ENCODE measurements at places on chromosomes 3 and 15.

- peak overlapping the region; percentile 90 for H3K27ac ChIP-seq
- peaks cover 15% of the 10 kb centered on the region for H3K36me3 ChIP-seq
- peak overlapping the region; percentile 95 for H3K4me3 ChIP-seq
These were observed 566 bp downstream of the ETV5 start for GRCh38 chr3:186108106-186108940.

DNA sequence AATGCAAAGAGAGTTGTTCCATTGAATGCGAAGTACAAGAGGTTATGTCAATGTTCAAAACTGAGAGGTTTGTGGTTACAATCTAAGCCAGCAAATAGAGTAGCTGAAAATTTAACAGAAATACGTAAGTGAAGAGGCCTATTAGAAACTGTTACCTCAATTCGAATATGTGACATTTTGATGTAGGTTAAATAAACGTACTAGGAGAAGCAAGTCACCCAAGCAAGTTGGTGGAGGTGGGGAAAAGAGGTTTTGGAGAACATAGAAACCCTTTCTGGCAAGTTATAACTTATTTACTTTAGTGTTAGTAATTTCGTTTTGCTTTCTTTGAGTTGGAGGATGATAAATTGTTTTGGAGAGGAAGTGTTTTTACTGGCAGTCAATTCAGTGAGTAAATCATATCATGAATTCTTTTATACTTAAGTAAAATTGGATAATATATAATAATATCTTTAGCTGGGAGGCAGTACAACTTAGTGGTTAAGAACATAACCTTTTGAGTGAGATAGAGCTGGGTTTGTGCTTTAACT lies 91.2 kb upstream of the NAALADL2 start:
- peaks cover 4% of the 10 kb centered on the region for H3K36me3 ChIP-seq
- H3K4me1 ChIP-seq: no peaks in the 10 kb centered on the region
- no peak for DNase-seq
- no peak overlapping the region for H3K27ac ChIP-seq
- H3K27me3 ChIP-seq: no peaks in the 10 kb centered on the region
- no peak overlapping the region for H3K4me3 ChIP-seq

DNA sequence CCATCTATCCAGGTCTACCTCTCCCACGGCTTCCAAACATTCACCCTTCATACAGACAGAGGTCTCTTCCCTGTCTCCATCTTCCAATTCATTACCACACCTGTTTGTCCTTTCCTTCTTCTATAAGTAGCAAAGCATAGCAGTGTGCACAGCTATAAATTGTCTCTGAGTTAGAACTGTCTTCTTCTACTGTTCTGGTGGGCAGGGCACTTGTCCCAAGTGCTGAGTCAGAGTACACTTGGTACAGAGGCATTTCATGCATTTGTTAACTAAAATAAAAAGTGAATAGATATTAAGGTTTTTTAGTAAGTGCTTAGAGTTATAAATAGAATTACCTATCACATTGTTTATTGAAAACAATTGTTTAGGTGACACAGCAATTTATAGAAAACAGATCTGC lies 150.1 kb upstream of the CCDC54 start:
- no peaks in the 10 kb centered on the region for H3K27me3 ChIP-seq
- H3K4me3 ChIP-seq: no peak overlapping the region
- no peaks in the 10 kb centered on the region for H3K36me3 ChIP-seq

GRCh38 chr15:38414357-38414756 lies 39.6 kb upstream of the FAM98B start:
- no peaks in the 10 kb centered on the region for H3K4me1 ChIP-seq
- no peaks in the 10 kb centered on the region for H3K36me3 ChIP-seq
- peak; percentile 70 for DNase-seq
- H3K27me3 ChIP-seq: peaks cover 17% of the 10 kb centered on the region
- no peak overlapping the region for H3K4me3 ChIP-seq
- H3K27ac ChIP-seq: no peak overlapping the region

- H3K4me3 ChIP-seq: no peak overlapping the region
- H3K36me3 ChIP-seq: peaks cover 14% of the 10 kb centered on the region
- no peaks in the 10 kb centered on the region for H3K27me3 ChIP-seq
- DNase-seq: no peak
- peaks cover 6% of the 10 kb centered on the region for H3K4me1 ChIP-seq
These were observed 2.4 kb upstream of the CXCR6 start for GRCh38 chr3:45940781-45941365.

DNA sequence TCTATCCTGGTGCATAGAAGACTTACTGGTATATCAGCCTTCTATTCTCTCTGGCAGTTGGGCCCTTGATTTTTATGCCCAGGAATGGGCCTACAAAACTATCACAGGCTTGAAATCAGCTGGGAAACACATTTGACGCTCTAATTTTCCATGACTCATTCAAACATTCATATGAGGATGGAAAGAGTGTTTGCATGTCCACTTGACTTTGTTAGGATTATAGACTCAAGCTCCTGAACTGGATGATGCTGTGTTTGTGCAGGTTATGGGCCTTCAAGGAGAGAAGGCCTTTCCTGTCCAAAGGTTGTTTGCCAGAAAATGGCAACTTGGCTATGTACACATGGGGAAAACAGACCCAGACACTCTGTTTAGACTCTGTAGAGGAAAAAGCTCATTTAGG lies 219.9 kb downstream of the GAP43 start:
- H3K4me3 ChIP-seq: no peak overlapping the region
- H3K36me3 ChIP-seq: no peaks in the 10 kb centered on the region
- H3K27ac ChIP-seq: no peak overlapping the region
- no peaks in the 10 kb centered on the region for H3K27me3 ChIP-seq
- no peaks in the 10 kb centered on the region for H3K4me1 ChIP-seq

- peaks cover 29% of the 10 kb centered on the region for H3K36me3 ChIP-seq
- H3K4me1 ChIP-seq: peaks cover 39% of the 10 kb centered on the region
- H3K4me3 ChIP-seq: no peak overlapping the region
- H3K27me3 ChIP-seq: no peaks in the 10 kb centered on the region
- no peak for DNase-seq
These were observed 6.9 kb downstream of the INAFM2 start for GRCh38 chr15:40330368-40330836.

DNA sequence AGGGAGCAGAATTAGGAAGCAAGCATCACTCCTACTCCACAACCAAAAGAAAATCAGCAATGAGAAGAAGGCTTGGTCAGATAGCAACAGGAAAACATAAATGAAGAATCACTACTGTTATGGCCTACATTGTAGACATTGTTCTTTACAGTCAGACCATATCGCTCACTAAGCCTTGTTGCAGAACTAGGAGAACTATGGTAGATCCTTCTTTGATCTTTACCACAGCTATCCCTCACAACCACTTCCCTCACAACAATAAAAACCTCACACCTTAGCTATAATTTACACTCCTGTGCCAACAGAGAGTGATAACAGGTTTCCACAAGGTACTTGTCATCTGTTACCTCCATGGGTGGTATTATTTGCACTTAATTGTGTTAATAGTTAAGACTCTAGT lies 126.6 kb downstream of the WDR76 start:
- no peak for DNase-seq
- H3K27ac ChIP-seq: no peak overlapping the region
- H3K36me3 ChIP-seq: no peaks in the 10 kb centered on the region
- no peaks in the 10 kb centered on the region for H3K27me3 ChIP-seq
- H3K4me1 ChIP-seq: no peaks in the 10 kb centered on the region

DNA sequence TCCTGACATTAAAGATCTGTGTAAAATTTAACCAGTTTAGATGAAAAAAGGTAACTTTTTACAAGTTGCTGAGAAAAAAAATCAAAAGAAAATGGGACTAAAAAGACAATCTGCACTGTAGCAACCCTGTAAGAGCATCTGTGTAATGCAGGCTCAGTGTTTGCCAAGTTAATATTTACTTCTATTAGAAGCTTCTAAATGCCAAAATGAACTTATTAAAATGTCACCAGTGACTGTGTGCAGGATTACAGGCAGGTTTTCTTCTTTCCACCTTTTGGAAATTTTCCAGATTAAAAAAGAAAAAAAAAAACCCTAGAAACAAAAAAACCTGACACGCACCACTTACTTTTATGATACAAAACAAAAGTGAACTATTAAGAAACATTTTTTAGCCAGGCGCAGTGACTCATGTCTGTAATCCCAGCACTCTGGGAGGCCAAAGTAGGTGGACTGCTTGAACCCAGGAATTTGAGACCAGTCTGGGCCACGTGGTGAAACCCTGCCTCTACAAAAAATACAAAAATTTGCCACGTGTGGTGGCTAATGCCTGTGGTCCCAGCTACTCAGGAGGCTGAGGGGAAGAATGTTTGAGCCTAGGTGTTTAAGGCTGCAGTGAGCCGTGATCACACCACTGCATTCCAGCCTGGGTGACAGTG lies 87.2 kb downstream of the TJP1 start:
- H3K27ac ChIP-seq: peak overlapping the region; percentile 60
- peaks cover 22% of the 10 kb centered on the region for H3K4me1 ChIP-seq
- peaks cover 55% of the 10 kb centered on the region for H3K36me3 ChIP-seq
- H3K27me3 ChIP-seq: no peaks in the 10 kb centered on the region
- peak overlapping the region; percentile 35 for H3K4me3 ChIP-seq

GRCh38 chr3:125032100-125032643 lies 23.6 kb downstream of the HEG1 start:
- no peak overlapping the region for H3K4me3 ChIP-seq
- no peak overlapping the region for H3K27ac ChIP-seq
- no peaks in the 10 kb centered on the region for H3K27me3 ChIP-seq
- peaks cover 9% of the 10 kb centered on the region for H3K36me3 ChIP-seq
- no peak for DNase-seq

- peaks cover 27% of the 10 kb centered on the region for H3K4me1 ChIP-seq
- peak overlapping the region; percentile 73 for H3K4me3 ChIP-seq
- peak; percentile 97 for DNase-seq
- H3K36me3 ChIP-seq: peaks cover 36% of the 10 kb centered on the region
- H3K27me3 ChIP-seq: no peaks in the 10 kb centered on the region
These were observed 43.0 kb downstream of the VGLL4 start for GRCh38 chr3:11600501-11601282.

DNA sequence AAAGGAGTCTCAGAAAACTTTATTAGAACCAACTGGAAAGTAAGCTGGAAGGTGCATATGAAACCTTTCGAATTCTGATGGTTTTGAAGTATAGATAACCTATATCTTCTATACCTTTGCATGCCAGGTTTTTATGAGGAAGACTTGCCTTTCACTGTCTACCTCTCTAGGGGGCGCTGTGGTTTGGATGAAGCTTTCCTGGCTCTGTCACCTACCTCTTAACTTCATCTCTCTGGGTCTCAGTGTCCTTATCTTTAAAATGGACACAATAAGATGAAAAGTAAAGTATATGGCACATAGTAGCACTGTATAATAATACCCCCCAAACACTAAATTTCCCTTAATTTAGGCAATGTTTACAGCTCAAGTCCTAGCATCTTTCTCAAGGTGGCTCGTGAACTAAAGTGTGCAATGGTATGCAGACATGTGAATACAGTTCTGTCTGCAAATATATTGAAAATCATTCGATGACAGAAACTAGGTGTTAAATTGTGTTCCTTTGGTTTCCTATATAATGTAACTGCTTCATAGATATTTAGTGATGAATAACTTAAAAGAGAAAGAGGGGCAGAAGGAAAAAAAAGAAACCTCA lies 314.3 kb downstream of the CHST2 start:
- peaks cover 11% of the 10 kb centered on the region for H3K4me1 ChIP-seq
- DNase-seq: peak; percentile 36
- H3K4me3 ChIP-seq: no peak overlapping the region
- H3K27ac ChIP-seq: no peak overlapping the region
- no peaks in the 10 kb centered on the region for H3K27me3 ChIP-seq
- H3K36me3 ChIP-seq: no peaks in the 10 kb centered on the region

DNA sequence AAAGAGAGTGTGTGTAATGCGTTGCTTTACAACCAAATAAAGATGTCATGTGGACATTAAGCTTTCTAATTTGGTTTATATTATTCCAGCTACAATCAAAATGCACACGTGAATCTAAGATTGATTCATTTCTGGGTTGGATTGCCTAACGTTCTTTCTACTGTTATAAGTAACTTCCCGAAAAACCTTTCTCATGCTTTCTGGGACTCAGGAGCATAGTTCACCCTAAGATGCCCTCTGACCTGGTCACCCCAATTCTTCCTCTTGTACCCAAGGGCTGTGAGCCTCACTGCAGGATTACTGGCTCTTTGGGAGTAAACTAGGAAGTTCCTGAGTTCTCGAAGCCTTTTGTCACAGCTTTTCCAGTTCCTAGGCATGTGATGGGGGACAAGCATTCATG lies 12.7 kb upstream of the LMCD1 start:
- DNase-seq: no peak
- no peaks in the 10 kb centered on the region for H3K36me3 ChIP-seq
- no peak overlapping the region for H3K27ac ChIP-seq
- H3K4me1 ChIP-seq: peaks cover 44% of the 10 kb centered on the region
- H3K27me3 ChIP-seq: no peaks in the 10 kb centered on the region
- H3K4me3 ChIP-seq: no peak overlapping the region

DNA sequence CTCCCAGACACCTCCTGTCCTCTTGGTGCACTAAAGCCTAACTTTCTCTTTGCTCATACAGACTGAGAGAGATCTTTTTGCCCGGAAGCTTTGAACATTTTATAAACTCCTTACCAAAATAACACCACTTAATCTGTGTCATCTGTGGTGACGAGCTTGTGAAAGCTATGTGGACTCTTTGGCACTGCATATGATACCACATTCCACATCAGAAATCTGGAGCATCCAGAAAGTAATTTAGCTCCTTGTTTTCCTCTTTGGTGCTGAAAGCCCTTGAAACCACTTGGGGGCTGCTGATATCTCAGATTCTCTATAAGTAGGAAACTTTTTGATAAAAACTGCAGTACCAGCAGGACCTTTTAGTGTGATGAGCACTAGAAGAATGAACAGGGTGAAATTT lies 128.3 kb downstream of the ALCAM start:
- no peak overlapping the region for H3K27ac ChIP-seq
- no peaks in the 10 kb centered on the region for H3K27me3 ChIP-seq
- no peak overlapping the region for H3K4me3 ChIP-seq
- peaks cover 23% of the 10 kb centered on the region for H3K36me3 ChIP-seq
- DNase-seq: no peak
- H3K4me1 ChIP-seq: no peaks in the 10 kb centered on the region

DNA sequence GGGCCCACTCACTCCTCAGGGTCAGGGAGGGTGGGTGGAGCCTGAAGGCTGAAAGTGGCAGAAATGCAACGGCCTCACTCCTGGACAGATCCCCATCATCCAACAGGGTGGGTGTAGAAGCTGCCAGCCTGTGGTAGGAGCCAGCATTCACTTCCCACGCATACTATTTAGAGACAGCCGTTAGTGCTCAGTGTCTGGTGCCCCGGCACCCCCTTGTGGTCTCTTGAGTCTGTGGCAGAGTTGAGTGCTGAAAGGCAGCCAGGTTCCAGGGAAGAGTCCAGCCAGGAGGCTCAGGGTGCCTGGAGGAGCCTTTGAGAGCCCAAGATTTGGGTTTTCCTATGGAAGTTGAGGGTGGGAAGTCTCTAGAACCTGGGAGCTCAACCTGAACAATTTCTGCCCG lies 2.1 kb upstream of the GNAT1 start:
- H3K27me3 ChIP-seq: no peaks in the 10 kb centered on the region
- H3K27ac ChIP-seq: no peak overlapping the region
- H3K4me3 ChIP-seq: no peak overlapping the region

- DNase-seq: no peak
- H3K4me3 ChIP-seq: no peak overlapping the region
- no peaks in the 10 kb centered on the region for H3K27me3 ChIP-seq
- H3K4me1 ChIP-seq: peaks cover 11% of the 10 kb centered on the region
- H3K27ac ChIP-seq: no peak overlapping the region
These were observed 14.7 kb downstream of the XRN1 start for GRCh38 chr3:142433110-142433509.

GRCh38 chr3:101170062-101170771 lies 150.2 kb downstream of the IMPG2 start:
- H3K4me1 ChIP-seq: no peaks in the 10 kb centered on the region
- H3K36me3 ChIP-seq: no peaks in the 10 kb centered on the region
- DNase-seq: no peak
- H3K4me3 ChIP-seq: no peak overlapping the region
